Stimulated activated CD8-positive, alpha-beta memory T cell treated with anti-CD3 and anti-CD28 coated beads, Interleukin-7, amount 100 ng/mL, for 48 hours (primary cell): ENCODE measurements at places on chromosomes 12 and 14.

DNA sequence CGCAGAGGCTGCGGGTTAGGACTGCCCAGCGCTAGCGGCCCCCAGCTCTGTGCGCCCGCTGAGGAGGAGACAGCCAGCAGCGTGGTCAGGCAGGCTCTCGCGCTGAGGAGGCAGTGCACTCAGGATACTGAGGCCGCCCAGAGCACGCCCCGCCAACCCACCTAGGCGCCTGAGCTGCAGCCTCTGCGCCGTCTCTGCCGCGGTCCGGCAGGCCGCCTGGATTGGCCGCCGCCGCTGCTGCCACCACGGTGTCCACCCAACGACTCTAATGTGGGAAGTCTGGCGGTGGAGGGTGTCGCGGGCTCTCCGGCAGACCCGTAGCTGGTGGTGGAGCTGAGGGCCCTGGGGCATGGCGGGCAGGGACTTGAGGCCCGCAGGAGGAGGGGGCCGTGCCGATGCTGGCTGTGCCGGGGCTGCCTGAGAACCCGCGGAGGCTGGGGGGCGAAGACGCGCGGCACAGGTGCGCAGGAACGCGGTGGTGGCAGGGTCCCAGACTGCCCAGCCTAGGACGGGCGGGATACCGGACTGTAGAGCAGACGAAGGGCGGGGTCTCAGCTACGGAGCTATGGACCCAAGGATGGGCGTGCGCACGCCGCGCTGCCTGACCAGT is 69.9 kb downstream of the ASCL4 start:
- no peak for DNase-seq

- no peak for DNase-seq
Observed at GRCh38 chr12:16509411-16509810, 96.6 kb downstream of the LMO3 start.

DNA sequence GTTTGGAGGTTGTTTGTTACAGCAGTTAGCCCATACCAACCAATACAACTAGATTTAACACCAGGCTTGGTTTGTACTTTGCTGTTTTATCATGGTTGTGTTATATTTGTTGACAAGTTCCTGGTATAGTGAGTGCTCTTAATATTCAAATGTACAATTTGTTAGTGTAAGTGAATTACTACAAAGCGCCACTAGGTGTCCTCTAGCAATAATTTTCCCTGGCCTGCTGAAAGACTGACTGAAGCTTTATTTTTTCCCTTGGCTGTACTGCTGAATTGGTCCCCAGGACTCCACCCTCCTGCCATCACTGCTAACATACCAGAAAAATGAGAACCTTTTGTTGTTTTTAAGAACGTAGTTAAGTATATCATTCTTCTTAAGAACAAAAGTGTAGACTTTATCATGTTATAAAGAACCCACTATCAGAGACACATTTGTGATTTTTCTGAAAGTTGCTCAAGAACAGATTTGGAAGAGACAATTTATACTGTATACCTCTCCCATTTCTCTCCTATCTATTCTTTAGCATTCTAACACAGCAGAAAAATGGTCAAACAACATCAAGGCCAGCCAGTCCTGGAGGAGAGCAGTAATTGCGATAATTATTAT is 75.3 kb upstream of the FAR2 start:
- DNase-seq, result no peak

DNA sequence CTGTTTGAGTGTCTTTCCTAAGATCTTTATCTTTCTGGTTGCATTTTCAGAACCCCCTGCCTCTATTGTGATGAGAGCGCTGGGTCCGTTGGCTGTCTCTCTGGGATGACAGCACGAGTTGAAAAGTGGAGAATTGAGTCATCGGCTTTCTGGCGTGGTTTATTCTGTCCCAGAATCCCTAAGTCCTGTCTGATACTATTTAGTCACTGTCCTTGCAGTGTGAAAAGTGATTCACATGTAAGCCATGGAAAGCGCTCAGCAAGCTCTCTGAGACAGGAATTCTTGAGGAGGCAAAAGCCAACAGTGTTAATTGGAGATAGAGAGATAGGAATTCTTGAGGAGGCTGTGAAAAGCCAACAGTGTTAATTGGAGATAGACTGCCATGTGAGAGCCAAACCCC is 121.7 kb downstream of the CHST11 start:
- DNase-seq, result no peak

DNA sequence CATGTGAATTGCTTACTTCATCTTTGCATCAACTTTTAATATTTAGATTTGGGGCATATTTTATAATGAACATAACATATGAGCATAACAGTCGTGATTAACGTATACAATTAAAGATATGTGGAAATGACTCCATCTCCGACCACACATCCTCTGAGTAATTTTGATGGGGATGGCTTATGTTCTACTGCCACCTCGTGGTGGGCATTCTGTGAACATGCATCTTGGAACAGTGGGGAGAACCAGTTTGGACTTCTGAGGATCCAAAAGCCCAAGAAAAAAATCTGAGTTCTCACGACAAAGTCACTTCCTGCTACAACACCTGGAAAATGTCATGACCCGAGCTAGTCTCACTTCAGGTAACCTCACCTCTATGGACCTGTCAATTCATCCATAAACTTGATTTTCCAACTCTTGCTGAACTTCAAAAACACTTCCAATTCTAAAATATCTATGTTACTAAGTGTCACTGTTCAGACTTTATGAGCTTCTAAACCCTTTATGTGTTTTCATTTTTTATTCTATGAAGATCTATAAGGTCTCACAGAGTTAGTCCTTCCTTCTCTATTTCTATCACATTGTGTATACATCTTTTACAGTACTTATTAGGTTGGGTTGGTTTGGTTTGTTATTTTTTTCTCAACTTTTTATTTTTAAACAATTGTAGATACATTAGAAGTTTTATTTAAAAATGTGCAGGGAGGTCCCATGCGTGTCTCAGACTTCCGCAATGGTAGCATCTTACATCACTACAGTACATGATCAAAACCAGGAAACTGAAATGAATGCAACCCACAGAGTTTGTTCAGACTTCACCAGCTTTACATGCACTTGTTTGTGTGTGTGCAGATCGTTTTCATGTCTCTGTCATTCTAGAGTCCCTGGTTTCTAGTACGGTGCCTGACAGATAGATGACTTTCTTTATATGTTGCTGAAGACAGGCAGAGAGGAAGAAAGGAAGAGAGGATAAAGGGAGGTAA is 38.2 kb upstream of the STAB2 start:
- peak; percentile 51 for DNase-seq

- DNase-seq, result no peak
Observed at GRCh38 chr14:80784820-80785219, 156.7 kb downstream of the CEP128 start.

DNA sequence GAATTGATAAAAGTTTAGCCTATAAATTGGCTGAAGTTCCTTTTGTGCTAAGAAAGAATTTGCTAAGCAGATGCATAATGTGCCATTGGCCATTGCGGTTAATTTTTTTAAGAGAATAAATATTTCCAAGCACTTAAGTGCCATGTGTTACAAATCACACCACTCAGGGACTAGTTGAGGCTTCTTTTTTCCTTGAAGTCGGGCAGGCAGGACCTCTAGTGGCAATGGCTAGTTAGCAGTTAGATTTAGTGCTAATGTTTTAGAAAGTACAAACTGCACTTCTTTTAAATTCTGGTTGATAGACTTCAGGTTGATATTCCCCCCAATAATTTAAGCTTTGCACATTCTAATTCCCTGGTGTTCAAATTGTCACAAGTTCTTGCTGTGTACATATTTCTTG is 294.3 kb downstream of the APAF1 start:
- no peak for DNase-seq

- no peak for DNase-seq
Observed at GRCh38 chr14:86022031-86022629, 492.2 kb downstream of the FLRT2 start.

DNA sequence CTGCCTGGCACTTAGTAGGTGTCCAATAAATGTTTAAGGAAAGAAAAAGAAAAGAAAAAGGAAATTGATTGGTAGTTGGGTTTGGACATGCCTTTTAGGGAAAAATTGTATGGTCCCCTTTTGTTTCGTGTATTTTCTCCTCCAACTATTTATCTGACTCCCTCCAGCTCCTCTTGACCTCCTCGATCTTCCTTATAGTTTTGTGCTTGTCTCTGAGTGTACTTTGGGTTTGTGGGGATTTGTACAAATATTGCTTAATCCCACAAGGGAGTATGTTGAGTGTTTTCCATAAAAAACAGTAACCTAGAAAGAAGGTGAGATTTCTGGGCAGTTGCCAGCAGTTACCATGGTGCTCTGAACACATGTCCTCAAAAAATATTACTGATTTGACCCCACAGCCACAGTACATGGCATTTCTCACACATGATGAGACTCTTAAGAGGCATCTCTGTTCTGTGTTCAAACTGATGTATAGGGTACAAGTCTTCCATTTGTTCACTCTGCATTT is 15.7 kb downstream of the PLEKHG7 start:
- no peak for DNase-seq

GRCh38 chr14:99041141-99041819 is 230.7 kb downstream of the BCL11B start:
- DNase-seq, result no peak

DNA sequence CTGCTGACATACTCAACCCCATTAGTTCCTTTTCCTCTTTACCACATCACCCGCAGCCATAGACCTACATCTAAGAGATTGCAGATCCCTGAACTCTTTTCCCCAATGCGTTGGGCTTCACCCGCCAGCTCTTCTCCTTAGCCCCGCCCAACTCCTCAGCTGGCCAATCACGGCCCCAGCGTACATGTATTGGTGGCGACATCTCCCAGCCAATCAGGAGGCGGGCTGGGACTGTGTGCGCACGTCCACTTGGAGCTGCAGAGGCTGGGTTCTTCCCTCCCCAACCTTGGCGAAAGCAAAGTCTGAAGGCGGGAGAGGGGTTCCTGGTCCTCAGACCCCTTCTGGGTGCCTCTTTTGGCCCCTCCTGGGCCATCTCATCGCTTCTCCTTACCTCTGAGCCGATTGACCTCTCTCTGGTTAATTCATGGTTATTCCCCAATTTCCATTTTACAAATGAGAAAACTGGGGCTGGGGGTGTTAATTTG is 11.0 kb downstream of the PDE1B start:
- peak; percentile 64 for DNase-seq
